Aorta (tissue), 5 donors: ENCODE measurements at places on chromosomes 16 and 17. TPM values are rescaled to one million over a fixed set of nuclear protein-coding genes. Genes with fewer than 3 reads are reported as not detected.
A peak's percentile ranks its signal among the peaks of the same experiment; 100 is the strongest.

HSD17B2 gene
- not detected for total RNA-seq

MYLK3 gene
- total RNA-seq = 0.78 TPM

SLC2A4 gene
- 2.5 TPM for total RNA-seq

PAQR4 gene
- total RNA-seq = 4.0 TPM

HS3ST3B1 gene
- total RNA-seq = 1.3 TPM

CD7 gene
- 2.6 TPM for total RNA-seq

TMEM220 gene
- 17.4 TPM for total RNA-seq

DNAH17 gene
- 0.21 TPM for total RNA-seq

CYBA gene
- total RNA-seq = 79.2 TPM

ABI3 gene
- total RNA-seq = 12.3 TPM

EME2 gene
- 23.7 TPM for total RNA-seq

PFN1 gene
- total RNA-seq = 440 TPM

DNA sequence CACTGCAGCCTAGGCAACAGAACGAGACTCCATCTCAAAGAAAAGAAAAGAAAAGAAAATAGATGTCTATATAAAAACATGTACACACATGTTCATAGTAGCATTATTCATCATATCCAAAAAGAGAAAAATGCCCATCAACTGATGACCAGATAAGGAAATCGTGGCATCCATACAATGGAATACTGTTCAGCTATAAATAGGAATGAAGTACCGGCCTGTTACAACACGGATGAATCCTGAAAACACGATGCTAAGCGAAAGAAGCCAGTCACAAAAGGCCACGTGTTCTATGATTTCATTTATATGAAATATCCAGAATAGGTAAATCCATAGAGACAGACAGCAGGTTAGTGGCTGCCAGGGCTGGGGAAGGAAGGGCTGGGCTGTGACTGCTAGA lies 65.8 kb downstream of the TBC1D16 start:
- DNase-seq = no peak

GRCh38 chr17:18218756-18219415 lies 6.5 kb upstream of the LLGL1 start:
- DNase-seq = no peak

- no peak for DNase-seq
Observed at GRCh38 chr17:75733471-75733870, 12.2 kb downstream of the ITGB4 start.

DNA sequence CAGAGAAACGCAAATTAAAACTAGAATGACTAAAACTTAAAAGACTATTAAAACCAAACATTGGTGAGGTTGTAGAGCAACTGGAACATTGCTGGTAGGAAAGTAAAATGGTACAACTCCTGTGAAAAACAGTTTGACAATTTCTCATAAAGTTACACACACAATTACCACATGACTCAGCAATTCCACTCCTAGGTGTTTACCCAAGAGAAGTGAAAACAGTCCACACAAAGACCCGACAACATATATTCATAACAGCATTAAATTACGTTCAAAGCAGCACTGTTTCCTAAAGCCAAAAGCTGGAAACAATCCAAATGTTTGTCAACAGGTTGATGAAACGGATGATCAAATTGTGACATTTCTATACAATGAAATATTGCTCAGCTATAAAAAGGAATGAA lies 26.5 kb upstream of the ALOX12 start:
- no peak for DNase-seq

- DNase-seq = no peak
Observed at GRCh38 chr16:12439399-12440227, 364.1 kb downstream of the CPPED1 start.

- no peak for DNase-seq
Observed at GRCh38 chr16:78560997-78561396, 461.5 kb downstream of the WWOX start.

GRCh38 chr17:45771271-45771959 lies 12.7 kb upstream of the CRHR1 start:
- DNase-seq = no peak

DNA sequence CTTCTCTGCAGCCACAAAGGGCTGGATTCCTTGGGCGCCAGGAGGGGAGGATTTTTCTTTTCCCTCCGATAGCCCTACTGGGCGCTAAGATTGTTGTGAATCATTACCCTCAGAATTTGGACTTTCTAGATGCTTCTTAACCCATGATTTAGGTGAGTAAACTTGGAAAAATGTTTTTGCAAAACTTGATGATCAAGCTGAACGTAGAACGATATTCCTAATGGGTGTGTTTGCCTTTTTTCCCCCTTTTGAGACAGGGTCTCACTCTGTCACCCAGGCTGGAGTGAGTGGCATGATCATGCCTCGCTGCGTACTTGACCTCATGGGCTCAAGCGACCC lies 43.8 kb downstream of the PGS1 start:
- no peak for DNase-seq

- no peak for DNase-seq
Observed at GRCh38 chr17:17798010-17798556, 38.7 kb downstream of the SREBF1 start.

DNA sequence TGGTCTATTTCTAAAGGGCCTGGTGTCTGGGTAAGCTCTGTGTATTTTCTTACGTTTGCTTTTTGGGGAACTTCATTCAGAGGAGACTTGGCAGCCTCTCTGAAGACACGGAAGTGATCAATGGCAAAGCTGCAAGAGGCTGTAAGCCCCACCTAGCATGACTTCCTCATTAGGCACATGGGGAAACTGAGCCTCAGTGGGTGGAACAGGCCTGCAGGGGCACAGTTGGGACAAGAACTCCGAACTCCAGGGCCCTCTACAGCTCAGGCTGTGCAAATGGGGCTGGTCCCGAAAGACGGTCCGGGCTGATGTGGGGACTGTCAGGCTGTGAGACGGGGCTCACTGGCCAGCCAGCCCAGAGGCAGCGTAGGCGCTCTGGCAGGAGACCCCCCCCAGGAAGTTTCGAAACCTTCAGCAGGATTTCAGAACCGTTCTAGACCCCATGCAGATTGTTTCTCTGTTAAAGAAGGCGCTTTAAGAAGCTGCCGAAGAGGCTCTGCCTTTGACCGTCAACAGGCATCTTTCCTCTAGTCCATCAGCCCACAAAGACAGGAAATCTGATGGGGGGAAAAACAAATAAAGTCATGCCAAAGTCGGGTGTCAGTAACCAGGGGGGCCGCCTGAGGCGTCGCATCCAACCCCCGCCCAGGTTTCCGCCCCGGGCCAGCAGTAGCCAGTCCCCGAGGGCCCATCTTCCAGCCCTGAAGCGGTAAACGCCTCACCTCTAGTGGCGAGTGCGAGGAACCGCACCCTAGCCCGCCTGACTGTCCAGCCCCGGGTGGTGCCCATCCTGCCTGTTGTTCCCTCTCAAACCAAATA lies 79.8 kb upstream of the TBC1D3K start:
- DNase-seq = peak; percentile 81

DNA sequence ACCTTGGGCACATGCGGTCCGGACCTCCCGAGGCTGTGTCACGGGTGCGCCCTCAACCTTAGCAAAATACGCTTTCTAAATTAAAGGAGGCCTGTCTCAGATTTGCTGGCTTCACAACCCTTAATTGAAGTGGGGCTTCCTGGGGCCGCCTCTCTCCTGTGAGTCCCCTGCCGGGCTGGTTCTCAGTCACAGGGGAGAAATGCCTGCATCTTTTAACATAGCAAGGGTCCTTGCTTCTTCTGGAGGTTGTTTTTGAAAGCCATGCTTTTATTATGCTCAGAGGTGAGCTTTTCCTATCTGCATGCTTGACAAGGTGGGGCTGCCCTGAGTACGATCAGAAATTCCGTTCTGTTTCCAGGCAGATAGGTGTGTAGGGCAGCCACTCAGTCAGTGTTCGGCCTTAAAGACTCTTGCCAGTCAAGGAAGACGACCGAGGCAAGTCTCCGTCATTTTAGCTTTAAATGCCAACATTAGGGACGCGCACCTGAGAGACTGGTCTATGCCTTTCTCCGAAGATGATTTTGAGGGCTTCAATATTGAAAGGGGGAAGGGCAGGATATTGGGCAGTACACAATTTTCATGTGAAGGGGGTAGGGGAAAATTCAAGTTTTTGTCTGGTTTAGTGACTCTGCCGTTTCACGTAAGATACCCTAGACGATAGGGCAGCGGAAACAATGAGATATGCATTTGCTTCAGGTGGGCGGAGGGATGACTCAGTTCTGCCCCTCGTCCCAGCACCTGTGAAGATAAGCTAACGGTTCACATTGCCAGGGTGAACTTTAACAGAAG lies 5.5 kb upstream of the SLC7A5 start:
- DNase-seq = no peak

- peak; percentile 34 for DNase-seq
Observed at GRCh38 chr16:28069971-28070794, 6.7 kb upstream of the GSG1L start.

GRCh38 chr17:47237841-47238240 lies 15.8 kb upstream of the ITGB3 start:
- no peak for DNase-seq

GRCh38 chr17:81794509-81794908 lies 9.4 kb upstream of the GCGR start:
- DNase-seq = no peak

DNA sequence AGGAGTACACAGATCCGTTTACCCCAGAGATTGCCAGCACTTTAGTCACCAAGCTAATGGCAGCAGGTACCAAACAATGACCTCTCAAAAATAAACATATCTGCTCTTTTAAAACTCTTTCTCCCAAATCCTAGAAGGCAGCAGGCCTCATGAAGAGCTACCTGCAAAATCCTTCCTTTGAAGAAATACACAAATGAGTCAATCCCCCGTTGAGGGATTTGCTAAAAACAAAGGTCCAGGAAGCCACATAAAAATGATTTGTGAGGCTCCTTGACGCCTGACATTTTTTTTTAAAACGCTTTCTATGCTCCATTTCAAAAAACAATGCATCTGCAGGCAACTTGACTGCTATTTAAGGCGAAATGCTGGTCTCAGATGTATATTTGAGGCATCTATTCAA lies 58.2 kb downstream of the NACA2 start:
- DNase-seq = no peak

DNA sequence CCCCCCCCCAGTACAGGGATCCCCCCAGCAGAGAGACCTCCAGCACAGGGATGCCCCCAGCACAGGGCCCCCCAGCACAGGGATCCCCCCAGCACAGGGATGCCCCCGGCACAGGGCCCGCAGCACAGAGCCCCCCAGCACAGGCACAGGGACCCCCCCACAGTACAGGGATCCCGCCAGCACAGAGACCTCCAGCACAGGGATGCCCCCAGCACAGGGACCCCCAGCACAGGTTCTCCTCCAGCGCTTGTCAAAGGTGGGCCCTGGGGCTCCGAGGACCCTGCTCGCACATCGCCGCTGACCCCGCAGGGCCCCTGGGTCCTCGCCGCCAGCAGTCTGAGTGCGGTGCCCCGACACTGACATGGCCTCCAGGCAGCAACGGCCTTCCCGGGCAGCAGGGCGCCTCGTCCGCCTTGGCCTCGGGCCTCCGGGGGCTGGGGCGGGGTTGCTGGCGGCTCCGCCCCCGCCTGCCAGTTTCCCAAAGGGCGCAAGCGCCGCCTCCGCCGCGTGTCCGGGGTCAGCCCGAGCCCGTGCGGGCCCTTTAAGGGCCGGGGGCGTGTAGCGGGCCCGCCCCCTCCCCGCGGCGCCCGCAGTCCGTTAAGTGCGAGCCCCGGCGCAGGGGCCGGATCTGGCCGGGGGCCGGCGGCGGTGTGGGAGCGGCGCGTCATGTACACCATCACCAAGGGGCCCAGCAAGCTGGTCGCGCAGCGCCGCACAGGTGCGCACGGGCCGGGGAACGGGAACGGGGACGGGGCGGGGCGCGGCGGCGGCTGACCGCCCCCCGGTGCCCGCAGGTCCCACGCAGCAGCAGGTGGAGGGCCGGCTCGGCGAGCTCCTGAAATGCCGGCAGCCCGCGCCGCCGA lies at the start of gene MCRIP2:
Gene MCRIP2, plus strand, starts transcription at position 503 of the 863 bp plus-strand sequence. Its CDS starts 164 bp downstream, at position 667.
- peak; percentile 93 for DNase-seq

- DNase-seq = no peak
Observed at GRCh38 chr17:60748204-60748603, 70.6 kb downstream of the BCAS3 start.

- no peak for DNase-seq
Observed at GRCh38 chr17:4233668-4234258, 30.0 kb downstream of the ANKFY1 start.

- DNase-seq = no peak
Observed at GRCh38 chr17:73123606-73124320, 31.3 kb upstream of the SLC39A11 start.
